ENCODE measurements at places on chromosomes 11 and 22.

DNA sequence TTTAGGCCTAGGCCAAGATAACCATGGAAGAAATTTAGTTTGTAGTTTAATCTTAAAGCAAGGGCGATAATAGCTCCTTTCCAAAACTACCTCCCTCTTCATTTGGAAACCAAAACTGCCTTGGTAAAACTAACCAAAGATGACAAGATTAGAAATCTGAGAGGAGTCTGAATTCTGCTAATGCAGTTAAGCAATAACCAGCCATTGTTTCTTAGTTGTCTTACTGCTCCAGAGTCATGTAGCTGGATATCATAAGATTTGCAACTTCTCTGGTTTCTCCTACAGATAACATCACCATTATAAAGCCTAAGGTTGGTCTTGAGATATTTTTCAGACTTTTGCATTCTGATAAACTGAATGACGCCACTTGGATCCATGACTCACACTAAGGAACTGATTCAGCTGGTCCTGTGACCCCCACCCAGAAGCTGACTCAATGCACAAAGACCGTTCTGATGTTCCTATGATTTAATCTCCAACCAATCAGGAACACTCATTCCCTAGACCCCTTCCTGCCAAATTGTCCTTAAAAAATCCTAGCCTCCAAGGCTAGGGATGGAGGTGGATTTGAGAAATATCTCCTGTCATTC is 200.8 kb downstream of the LUZP2 start:
- DNase-seq: no peak

DNA sequence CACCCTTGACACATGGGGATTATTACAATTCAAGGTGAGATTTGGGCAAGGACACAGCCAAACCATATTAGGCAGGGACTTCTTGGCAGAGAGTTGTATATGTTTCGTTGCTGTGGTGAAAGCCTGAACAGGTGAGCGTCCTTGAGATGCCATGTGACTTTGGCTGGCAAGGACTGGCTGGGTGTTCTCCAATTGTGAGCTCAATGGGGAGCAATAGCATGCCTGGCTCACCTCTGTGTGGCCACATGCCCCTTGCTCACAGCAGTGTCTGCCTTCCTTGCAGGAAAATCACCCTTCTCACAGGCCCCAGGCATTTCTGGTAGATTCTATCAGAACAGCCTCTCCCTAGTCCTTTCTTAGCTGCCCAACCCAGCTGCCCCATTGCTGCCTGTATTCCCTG is 105.5 kb downstream of the PARVA start:
- no peak for DNase-seq

- DNase-seq: no peak
These were observed 23.2 kb downstream of the AMOTL1 start for GRCh38 chr11:94791216-94791889.

DNA sequence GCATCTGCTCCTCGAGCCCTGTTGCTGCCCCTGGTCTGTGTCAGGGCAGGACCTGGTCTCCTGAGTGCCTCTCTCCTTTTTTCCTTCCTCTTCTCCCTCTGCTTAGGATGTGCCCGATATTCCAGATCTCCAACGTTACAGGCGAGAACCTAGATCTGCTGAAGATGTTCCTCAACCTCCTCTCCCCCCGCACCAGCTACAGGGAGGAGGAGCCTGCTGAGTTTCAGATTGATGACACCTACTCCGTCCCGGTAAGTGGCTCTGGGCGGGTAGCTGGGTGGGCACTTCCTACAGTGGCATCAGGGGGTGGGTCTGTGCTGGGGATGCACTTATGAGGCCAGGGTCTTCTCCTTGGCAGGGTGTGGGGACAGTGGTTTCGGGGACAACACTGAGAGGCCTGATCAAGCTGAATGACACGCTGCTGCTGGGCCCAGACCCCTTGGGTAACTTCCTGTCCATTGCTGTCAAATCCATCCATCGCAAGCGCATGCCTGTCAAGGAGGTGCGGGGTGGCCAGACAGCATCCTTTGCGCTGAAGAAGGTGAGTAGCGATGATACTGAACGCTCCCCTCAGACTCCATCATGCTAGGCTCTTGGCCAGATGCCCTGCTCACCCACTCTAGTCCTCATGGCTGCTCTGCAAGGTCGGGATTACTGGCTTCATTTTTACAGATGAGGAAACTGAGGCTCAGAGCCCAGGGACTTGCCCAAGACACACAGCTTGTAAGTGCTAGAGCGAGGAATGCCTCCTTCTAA is 20.3 kb downstream of the GTPBP1 start:
- no peak for DNase-seq

- peak; percentile 55 for DNase-seq
These were observed 22.1 kb upstream of the TMPRSS13 start for GRCh38 chr11:117950993-117951961.

DNA sequence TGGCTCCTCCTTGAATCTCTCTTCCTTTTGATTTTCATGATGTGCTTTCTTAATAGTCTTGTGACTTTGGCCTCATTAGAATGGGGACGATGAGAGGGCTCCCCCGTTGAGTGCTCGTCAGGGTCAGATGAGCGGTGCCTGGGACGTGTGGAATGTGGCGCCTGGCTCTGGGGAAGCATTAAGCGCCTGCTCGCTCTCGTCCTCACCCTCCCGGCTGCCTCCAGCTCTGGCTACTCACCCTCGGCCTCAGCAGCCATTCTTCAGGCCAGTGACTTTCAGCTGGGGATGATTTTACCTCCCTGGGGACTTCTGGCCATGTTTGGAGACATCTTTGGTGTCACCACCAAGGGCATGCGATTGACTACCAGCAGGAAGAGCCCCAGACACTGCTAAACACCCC is 69.7 kb downstream of the RPS6KA4 start:
- DNase-seq: no peak

DNA sequence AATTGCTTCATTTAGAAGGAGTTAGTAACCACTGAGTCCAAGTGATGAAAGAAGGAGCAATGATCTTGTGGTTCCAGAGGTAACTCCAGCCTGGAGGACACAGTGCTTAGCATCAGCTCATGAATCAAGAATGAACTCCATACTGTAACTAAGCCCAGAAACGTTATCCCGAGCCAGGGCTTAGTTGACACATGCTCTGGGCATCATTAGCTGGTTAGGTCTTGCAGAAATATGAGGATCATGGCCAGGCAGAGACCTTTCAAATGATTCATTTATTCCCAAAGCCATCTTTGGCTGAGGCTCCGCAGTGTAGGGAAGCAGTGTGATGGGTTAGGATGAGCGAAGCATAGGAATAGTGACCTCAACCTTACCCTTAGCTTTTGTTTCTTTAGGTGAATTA is 277.4 kb downstream of the FAM76B start:
- no peak for DNase-seq

GRCh38 chr11:102081313-102081712 is 28.9 kb upstream of the YAP1 start:
- DNase-seq: no peak

GRCh38 chr11:117919341-117919740 is 9.9 kb downstream of the TMPRSS13 start:
- DNase-seq: peak; percentile 67

- no peak for DNase-seq
These were observed 133.6 kb downstream of the CASP12 start for GRCh38 chr11:104764710-104765045.

- DNase-seq: no peak
These were observed 88.4 kb downstream of the CCDC81 start for GRCh38 chr11:86463120-86463519.

DNA sequence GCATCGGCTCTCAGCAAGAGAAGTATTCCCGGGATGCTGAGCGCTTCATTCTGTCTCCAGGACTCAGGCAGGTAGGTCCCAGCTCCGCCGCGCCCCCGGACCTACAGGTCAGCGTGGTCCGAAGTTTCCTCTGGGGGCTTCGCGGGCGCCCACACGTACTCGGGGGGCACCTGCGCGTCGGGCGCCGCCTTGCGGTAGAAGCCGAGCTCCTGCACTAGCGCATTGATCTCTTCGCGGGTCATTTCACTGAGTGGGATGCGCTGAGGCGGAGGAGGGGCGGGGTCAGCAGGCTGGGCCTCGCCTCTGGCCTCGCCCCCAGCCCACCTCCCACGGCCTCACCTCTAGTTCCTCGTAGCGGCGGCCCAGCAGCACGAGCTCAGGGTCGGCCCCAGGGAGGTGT is 2.5 kb downstream of the SELENOM start:
- DNase-seq: no peak

GRCh38 chr11:131914361-131914774 is 544.0 kb downstream of the NTM start:
- no peak for DNase-seq

- DNase-seq: no peak
These were observed 58.1 kb downstream of the DDI1 start for GRCh38 chr11:104094576-104094975.

GRCh38 chr11:119863851-119864601 is 135.0 kb upstream of the NECTIN1 start:
- DNase-seq: no peak

Measured in suppressor macrophage (primary cell).